CD4-positive, alpha-beta T cell treated with Interleukin-6 at 100 ng/mL for 8 hours (primary cell): ENCODE measurements at places on chromosomes 5 and 9.
A peak's percentile ranks its signal among the peaks of the same experiment; 100 is the strongest.

- DNase-seq: no peak
Observed at GRCh38 chr9:106075960-106076327, 381.6 kb downstream of the TMEM38B start.

DNA sequence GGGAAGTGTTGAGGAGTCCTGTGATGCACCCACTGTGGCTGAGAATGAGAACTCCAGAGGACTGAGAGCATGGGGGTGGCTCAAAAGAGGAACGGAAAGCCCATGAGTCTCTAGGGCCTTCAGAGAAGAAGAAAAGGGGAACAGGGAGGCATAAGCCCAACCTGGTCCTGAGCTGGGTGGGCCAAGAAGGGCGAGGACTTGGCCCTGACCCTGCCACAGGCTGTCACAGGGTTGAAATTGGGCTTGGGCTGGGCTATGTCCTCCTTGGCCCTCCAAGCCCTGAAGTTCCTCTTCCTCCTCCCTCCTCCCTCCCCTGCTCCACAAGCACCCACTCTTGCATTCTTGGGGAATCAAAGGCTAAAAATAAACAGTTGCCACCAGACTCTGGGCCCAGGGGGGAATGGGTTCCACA, 49.3 kb upstream of the PPARGC1B start:
- no peak for DNase-seq

DNA sequence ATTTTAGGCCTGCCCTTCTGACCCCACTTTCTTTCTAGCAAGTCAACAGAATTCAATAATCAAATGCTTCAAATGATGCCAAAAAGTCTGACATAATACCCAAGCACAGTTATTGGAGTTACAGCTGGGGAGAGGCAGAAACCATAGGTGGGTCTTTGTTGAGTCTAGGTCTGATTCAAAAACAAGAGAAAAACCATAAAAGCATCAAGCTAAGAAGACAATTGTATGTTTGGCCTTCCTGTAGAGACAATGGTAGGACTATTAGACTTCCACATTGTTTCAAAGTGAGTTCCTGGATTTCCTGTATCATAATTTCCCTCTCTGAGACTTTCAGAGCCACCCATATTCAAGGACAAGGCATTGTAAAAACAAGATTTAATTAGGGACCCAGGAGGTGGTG, 16.8 kb upstream of the CCDC192 start:
- no peak for DNase-seq

DNA sequence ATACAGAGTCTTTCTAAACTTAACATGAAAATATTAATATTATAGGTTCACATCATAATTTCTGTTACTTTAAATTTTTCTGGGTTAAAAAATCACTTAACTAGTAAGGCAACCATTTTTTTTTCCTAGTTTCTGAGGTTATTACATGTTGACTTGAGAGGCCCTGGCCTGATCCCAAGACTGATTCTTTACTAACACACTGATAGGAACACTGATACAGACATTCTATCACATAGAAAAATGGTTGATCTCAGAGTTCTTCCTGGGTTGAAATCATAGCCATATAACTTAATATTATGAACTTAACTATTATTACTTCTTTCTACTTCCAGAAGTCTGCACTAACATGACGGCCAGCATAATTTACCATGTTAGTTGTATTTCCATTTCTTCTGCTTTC, 43.0 kb downstream of the AP3S1 start:
- no peak for DNase-seq

DNA sequence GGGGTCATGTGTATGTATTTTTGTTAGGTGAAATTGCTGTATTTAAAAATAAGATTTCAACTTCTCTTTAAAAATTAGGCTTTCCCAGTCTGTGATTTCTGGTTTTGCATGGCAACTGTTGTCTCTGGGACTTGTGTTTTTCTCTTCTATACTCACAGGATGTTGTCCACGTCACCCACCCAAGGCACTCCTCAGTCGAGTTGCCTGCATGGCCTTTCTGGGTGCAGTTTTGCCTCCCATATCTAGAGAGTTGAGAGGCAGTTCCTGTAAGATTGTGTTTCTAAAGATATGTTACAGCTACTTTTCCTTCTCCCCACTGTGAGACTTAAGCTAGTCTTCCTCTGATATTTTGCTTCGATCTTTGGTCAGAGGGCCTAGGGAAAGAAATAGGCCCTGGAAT, 2.3 kb upstream of the ASPN start:
- no peak for DNase-seq

- no peak for DNase-seq
Observed at GRCh38 chr5:126884269-126884819, 107.4 kb downstream of the LMNB1 start.

GRCh38 chr9:133112663-133113026, 8.4 kb downstream of the RALGDS start:
- DNase-seq: peak; percentile 33

DNA sequence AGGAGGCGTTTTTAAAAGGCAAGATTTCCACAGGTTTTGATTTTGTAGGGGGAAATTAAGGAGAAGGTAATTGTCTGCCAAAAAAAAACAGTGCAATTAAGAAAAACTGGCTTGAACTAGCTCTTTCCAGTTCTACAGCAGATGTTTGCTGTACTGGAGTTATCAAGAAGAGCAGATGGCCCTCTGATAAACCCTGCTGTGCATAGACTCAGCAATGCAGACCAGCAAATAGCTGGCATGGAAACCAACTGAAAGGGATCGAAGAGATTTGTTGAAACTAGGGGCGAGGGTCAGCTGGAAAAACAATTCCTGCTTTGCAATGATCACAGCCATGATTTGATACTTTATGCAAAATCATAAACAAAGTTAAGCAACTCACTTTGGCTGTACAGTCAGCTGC, 17.8 kb upstream of the BHMT start:
- DNase-seq: no peak

DNA sequence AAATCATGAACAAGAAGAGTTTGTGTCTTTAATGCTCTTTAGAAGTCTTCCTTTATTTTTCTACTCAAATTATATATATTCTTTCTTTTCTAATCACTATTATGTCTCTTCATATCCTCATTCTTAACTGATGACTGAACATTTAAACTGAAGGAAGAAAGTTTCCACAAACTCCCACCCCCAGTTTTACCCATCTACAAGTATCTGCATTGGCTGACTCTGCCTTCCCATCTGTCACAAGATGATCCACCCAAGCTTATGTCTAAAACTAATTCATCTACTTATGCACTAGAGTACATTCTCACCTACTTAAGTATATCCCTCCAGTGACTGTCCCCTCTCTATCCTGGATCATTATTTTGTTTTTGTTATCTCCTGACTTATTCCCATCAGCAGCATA, 344.5 kb downstream of the PRR16 start:
- DNase-seq: no peak

DNA sequence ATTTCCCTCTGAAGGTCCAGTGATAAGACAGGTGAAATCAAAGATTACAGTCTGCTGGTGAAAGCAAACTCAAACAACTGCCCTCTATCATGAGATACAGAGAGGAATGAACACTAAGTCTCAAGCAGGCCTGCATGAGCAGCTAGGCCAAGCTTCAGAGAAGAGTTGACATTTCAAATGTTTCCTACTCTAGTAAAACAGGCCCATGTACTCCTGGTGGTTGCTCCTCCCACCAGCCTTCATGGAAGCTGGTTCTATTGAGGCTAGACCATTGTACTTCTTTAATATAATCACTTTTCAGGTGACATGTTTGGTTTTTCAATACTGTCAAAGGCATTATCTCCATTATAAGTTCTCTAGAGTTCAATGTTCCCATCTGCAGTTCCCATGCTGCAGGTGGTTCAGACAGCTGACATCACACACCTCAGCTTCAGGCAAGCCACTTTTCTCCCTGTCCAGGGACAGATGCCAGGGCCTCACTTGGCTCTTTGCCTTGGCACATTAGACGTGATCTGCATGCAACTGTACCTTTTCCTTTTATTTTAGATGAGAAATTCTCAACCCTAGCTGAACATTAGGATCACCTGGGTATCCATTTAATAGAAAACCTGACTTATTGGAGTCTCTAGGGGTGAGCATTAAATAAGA, 89.8 kb downstream of the PIK3R1 start:
- no peak for DNase-seq
